GM13976 (cell line): ENCODE measurements at places on chromosomes 4 and X.
A peak's percentile ranks its signal among the peaks of the same experiment; 100 is the strongest.

DNA sequence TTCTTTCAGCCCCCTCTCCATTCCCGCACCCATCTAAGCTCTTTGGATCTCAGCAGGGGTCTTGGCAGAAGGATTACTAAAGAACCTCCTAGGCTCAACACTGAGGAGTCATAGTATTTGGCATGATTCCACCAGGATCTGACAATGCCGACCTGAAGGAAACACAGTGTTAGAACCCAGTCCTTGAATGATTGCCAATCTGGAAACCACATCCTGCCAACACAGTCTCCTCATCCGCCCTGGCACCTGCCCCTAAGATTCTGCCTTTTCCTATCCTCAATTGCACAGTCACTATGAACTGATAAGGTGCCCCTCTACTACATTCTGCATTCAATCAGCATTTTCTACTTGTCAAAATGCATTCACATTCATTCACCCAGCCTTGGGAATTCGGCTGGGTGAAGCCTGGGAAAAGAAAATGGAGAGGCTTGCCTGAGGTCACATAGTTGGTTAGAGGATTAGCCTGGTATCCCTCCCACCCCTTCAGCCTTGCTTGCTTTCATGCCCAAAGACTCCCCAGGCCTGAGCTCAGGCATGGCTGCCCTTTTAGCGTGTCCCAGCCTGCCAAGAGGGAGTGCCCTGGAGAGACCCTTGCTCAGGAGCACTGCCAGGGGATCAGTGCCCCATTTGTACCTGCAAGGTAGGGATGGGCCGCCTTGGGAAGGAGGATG, 2.2 kb upstream of the CLDN2 start:
- DNase-seq: no peak

GRCh38 chrX:9033989-9034388, at the start of gene FAM9B:
FAM9B (minus strand) TSS chrX:9034127; CDS start chrX:9032986, 1,141 bp downstream.
- no peak for DNase-seq

DNA sequence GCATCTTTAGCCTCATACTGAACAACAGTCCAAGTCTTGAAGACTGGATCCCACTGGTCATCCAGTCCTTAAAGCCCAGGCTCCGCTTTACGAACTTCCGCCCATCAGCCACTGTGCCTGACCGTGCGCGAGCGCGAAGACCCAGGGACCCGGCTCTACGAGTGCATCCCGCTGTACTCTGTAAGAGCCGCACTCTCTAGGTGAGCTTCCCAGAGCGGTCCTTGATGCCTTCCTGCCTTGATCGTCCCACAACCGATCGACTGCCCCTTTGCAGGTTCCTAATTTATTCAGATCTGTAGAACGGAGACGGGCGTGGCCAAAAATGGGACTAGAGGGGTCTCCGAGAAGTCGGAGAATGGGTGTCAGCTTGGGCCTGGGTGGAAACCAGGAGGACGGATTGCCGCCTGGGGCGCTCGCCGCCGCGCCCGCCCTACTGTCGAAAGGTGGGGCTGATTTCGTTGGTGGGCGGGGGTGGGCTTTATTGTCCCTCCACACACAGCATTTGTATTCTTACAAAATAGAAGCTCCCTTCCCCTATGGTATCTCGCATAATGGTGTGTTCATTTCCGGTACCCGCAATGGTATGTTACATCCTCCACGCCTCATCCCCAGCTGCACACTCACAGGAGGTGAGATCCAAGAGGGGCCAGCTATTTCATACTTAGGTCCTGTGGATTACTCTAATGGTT, 42.3 kb upstream of the FAM156A start:
- peak; percentile 32 for DNase-seq

DNA sequence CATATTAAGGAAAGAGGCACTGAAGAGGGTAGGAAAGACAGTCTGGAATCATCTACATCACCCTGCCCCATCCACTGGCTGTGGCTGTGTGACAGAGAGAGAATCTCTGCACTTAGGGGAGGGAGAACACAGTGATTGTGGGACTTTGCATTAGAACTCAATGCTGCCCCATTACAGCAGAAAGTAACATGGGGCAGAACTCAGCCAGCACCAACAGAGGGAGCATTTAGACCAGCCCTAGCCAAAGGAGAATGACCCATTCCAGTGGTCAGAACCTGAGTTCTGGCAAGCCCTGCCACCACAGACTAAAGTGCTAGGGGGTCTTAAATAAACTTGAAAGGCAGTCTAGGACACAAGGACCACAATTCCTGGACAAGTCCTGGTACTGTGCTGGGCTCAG, 37.9 kb downstream of the ZNF330 start:
- DNase-seq: no peak

- no peak for DNase-seq
Measured at GRCh38 chr4:174134361-174134760, 149.1 kb downstream of the FBXO8 start.

DNA sequence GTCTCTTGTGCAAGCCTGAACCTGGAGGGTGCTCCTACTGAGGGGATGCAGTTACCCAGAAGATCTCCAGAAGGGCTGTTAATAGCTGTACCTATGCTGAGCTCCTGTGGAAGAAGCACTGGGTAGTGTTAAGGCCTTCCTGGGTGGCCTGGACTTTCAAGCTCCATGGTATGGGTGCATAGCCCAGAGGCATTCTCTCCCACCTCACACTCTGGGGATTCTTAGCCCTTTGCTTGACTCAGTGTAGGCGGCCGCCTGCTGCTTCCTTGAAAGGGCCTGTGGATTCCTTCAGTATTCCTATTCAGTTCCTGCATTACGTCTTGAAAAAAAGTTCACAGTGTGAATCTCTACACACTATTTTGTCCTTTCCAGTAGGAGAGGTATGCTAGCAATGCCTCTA, 235.7 kb upstream of the MAGEB16 start:
- no peak for DNase-seq

DNA sequence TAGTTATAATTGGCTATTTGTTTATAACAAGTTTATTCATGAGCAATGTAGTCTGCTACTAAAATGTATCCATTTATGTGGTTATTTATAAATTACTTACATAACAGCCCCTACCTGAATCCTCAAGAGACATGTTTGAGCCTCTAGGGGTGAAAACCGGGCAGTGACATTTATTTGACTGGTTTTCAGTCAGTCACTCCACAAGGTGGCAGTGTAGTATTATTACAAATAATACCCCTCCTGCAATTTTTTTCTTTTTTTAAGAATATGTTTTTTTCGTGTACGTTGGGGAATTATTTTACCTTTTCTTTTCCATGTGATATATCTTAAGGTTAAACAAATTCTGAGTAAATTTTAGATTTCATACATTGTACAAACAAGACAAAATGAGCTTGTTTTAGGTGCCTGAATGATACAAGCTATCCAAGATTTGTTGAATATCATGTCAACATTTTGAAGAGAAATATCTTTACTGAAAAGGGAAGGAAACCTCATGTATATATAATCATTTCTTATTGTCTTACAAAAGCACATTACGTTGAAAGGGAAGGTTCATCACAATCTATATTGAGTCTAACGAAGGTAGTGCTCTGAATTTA, 598.7 kb upstream of the TECRL start:
- DNase-seq: peak; percentile 5

- peak; percentile 45 for DNase-seq
Measured at GRCh38 chr4:139603576-139604410, 47.8 kb upstream of the SETD7 start.

- no peak for DNase-seq
Measured at GRCh38 chrX:98924511-98924910, 1485.6 kb downstream of the PCDH19 start.

DNA sequence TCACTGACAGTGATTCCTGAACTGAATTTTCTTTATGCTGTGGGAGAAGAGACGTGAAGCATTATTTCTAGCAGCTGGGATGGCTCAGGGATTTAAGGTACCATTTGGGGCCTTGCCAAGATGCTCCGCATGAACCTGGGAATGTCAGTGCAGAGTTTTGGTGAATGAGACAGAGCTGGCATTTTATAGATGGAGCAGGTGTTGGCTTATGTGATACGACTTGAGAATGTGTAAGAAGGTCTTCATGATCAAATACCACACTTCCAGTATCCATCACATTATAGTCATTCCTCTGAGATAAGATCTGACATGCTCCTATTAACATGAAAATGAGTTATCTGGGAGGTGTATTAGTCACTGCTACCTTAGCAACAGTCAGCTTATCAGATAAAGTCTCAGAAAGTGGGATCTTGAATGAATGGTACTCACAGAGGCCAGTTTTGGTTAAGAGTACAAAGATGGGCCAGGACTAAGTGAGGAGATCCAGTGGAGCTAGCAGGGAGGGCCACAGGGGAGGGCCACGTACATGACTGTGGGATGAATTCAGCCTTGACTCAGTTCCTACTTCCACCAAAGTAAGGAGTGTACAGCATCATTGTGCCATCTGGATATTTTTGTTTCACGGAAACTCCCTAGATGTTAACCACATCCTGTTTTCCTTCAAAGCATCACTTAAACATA, 116.7 kb downstream of the SPCS3 start:
- DNase-seq: no peak

DNA sequence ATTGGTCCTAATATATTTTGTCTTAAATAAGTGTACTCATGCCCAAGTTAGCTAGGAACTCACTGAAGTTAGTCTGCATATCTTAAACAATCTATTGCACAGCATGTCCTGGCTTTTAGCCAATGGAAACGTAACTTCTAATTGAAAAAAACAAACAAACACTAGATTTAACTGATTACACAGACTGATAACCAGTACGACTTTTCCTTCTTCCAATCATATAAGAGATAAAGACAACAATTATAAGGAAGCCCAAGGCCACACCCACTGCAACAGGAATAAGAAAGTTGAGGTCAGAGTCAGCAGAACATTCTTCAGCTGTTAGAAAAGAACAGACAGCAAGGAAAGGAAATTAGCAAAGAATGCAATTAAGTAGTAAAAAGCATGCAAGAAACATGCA, 40.8 kb downstream of the LAMP2 start:
- no peak for DNase-seq

- DNase-seq: peak; percentile 23
Measured at GRCh38 chrX:136162827-136163570, 15.7 kb downstream of the FHL1 start.

DNA sequence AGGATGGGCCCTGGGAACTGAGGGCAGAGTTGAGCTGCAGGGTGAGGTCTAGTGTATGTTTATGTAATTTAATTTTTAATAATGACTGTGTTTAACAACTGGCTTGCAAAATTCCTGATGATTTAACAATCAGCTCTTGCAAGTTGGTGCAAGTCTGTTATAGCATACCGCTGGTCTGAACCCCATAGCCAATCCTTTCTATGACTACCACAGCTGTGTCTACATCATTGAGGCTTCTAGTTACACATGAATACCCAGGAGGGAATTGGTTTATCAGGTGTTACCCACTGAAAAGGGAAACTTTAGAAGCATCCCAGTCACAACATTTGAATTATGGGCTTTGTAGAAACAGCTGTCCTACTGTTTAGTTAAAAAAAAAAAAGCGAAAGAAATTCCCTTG, 38.3 kb downstream of the SUPT20HL1 start:
- no peak for DNase-seq

DNA sequence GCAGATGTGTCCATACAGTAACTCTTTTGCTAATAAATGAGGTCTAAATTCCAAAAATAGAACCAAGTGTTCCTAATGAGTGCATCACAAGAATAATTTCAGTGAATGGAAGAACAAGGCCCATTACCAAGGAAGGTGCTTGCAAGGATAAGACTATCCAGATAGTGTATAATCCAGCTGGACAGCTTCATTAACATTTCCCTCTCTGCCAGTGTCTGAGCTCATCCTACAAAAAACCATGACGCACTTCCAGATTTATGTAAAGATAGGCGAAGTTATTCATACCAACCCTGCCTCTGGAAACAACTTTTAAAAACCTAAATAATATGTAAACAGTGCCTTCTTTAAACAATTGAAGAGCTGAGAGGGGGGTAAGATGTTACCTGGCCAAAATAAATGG, 177.9 kb upstream of the STK26 start:
- no peak for DNase-seq

DNA sequence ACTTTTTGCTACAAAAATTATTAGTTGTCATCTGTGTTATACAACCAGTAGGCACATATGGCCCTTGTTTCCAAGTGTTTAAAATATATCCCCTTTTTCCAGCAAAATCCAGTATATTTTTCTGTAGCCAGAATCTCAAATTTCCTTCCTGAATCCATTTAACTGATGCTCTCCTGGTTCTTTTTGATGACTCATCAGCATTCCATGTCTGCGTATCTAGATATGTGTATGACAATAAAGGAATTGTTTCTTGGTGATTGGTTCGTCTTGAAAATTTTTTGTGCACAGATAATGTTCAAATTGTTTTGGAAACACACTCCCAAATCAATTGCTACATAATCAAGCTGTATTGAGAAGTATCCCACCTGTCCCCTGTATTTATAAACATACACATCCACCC, 98.3 kb downstream of the ITM2A start:
- no peak for DNase-seq

- no peak for DNase-seq
Measured at GRCh38 chr4:187887906-187888305, 107.7 kb upstream of the ZFP42 start.

DNA sequence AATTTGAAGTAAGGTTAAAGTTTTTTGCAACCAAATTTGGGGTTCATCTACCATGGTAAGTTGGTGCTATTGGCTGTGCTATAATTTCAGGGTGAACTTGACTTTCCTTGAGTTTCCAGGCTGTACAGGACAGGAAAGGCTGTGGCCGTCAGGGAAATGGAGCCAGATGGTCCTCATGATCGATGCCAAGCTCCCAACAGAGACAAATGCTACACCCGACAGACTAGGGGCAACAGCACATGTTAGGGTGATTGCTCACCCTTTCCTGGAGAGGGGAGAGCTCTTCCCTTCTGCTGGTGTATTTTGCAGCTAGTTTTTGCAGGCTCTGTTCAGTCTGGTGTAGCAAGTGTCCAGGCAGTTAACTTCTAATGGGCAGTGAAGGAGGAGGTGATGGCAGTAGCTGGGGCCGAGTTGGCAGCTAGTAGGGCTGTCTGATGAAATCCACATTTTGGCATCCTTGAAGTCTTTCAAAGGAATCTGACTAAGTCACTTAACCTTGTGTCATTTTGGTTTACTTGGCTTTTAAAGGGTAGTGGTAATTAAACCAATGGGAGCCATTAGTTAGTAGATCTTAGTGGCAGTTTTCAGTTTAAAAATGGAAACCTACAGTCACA, 47.8 kb downstream of the GAB1 start:
- DNase-seq: no peak

DNA sequence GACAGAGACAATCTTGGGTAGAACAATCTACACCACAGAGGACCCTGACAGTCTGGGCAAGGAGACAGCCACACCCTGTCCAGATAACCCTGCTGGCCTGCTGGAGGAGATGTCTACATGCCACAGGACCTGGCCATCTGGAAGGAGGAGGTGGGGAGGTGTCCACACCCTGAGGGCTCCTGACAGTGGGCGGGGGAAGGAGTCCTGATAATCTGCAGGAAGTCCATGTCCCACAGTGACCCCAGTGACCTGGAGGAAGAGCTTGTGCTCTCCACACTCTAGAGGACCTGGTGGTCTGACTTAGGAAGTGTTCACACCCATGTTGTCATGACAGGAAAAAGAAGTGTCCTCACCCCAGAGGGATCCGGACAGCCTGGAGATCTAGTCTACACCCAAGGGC, 5.5 kb downstream of the SUV39H1 start:
- DNase-seq: no peak

- no peak for DNase-seq
Measured at GRCh38 chrX:119041175-119041574, 31.6 kb upstream of the CT47C1 start.

GRCh38 chr4:28835501-28835900, 1884.7 kb upstream of the PCDH7 start:
- DNase-seq: no peak

- no peak for DNase-seq
Measured at GRCh38 chrX:106963111-106963510, 36.9 kb downstream of the MORC4 start.
